ENCODE measurements at places on chromosomes 6 and 20.

GRCh38 chr6:72554761-72555221 lies 67.1 kb upstream of the KCNQ5 start:
- no peak for DNase-seq

DNA sequence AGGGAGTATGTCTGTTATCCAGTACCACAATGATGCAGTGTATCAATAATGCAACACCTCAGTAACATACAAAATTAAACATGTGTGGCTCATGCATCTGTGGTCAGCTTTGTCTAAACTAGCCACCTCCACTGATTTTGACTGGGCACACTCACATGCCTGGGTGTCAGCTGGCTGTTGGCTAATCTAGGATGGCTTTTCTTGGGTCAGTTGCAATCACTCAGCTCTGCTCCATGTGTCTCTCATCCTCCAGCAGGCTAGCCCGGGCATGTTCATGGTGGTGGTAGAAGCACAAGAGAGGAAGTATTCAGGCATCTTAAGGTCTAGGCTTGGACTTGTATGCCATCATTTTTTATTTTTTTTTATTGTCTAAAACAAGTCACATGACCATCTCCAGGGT lies 59.3 kb upstream of the JAG1 start:
- no peak for DNase-seq

GRCh38 chr6:141594874-141595273 lies 537.9 kb upstream of the GJE1 start:
- no peak for DNase-seq

DNA sequence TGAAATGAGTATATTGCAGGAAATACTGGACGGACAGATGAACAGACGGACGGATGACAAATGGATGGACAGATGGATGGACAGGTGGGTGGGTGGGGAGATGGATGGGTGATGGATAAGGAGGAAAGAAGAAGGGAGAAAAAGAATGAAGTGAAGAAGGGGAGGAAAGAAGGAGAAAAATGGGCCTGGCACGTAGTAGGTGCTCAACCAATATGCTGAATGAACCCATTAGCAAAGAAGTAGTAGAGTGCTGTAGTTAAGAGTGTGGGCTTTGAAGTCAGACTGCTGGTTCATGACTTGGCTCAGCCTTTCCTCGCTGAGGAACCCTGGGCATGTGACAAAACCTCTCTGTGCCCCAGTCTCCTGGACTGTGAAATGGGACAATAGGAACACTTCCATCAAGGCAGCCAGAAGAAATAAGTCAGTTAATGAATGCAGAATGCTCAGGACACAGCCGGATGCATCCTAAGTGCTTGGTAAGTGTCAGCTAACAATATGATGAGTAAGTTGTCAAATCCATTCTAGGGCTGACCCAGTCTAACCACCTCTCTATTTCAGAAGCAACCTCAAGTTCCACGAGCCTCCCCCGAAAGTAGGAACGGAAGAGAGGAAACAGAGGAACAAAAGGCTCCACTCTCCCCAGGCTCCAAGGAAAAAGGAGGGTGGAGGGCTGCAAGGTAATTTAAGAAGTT lies 37.9 kb downstream of the PREX1 start:
- no peak for DNase-seq

GRCh38 chr6:89215391-89215790 lies 1.8 kb downstream of the GABRR1 start:
- no peak for DNase-seq

DNA sequence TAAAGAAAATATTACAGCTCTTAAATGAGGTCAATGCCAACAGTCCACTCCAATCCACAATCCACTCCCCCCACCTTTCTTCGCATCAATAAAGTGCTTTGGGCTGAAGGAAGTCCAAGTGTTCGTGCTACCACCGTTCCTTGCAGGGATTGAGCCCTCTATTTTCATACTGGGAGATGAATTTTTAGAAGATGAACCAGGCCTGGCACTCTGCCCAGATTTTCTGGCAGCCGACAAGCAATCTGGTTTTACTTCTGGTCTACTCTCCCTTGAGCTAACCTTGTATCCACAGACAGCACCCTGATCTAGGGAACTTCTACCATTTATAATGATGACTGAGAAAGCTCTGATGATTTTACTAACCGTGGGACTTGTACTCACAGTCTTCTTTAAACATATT lies 72.3 kb downstream of the BTBD9 start:
- no peak for DNase-seq

- DNase-seq, result no peak
Observed at GRCh38 chr6:3232017-3232945, 4.8 kb upstream of the TUBB2B start.

GRCh38 chr20:308427-309038 lies 11.2 kb downstream of the ZCCHC3 start:
- no peak for DNase-seq

- DNase-seq, result no peak
Observed at GRCh38 chr20:61979090-61979489, 86.6 kb downstream of the TAF4 start.

- DNase-seq, result no peak
Observed at GRCh38 chr6:8236956-8237355, 134.6 kb upstream of the EEF1E1 start.

GRCh38 chr20:41854765-41855164 lies 236.6 kb upstream of the CHD6 start:
- DNase-seq, result no peak

GRCh38 chr20:32035426-32035779 lies 16.6 kb upstream of the HCK start:
- DNase-seq, result no peak

GRCh38 chr6:37125774-37126492 lies 44.0 kb upstream of the PIM1 start:
- no peak for DNase-seq

- no peak for DNase-seq
Observed at GRCh38 chr6:75551367-75551952, 50.2 kb upstream of the SENP6 start.

- DNase-seq, result no peak
Observed at GRCh38 chr6:109285366-109285765, 96.9 kb downstream of the CD164 start.

DNA sequence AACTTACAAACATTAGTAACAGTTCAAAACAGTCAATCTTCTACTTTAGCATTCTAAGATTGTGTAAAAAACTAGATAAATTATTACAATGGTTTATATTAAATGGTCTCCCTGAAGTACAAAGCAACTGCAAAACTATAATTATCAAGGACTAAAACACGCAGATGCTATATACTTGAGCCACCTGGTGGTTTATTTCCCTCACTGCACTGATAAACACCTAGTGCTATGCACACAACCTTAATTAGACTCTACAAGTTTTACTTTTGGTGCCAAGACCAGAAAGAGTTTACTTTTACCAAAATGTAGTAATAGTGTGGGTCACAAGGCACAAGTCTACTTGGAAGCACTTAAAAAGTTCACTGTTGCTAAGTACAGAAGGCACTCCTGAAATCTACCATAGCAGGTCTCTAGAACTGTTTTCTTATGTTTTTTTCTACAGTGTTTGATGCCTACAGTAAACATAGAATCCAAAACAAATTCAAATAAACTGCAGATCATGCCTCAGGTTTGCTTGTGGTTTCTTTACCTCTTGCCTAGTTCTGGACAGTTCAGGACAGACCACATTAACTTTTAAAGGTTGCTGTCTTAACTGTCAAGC lies 49.2 kb downstream of the GMDS start:
- DNase-seq, result no peak

GRCh38 chr20:31857861-31858759 lies 12.2 kb downstream of the DUSP15 start:
- no peak for DNase-seq

GRCh38 chr6:104322841-104323240 lies 536.9 kb downstream of the HACE1 start:
- no peak for DNase-seq

DNA sequence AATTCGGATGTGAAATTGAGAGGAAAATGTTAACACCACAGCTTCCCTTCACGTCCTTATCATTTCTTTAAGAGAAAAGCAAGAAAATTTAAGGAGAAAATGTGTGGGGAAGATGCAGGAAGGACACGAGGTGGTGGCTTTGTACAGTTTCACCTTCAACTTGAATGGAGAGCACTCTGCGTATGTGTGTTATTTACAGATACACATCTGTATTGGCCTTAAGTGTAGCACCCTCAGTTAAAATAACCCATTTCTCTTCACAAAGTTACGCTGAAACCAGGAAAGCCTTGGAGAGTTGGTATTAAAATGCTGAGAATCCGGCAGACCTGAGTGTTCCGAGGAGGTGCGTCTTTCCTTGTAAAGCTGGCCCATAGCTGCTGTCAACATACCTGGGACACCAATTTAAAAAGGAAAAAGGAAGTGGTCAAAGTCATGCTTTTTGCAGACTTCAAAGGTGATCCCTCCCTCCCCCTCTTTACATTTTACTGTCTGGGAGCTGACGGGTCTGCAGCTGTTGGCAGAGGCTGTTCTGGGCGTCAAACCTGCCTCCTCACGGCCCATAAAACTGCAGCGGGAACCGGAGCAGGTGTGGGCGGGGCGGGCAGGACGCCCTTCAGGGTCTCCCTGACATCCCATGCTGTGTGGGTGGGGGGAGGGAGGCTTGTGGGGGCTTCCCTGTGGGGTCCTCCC lies 61.3 kb upstream of the TBXT start:
- DNase-seq, result no peak

GRCh38 chr6:11613336-11613735 lies 75.8 kb downstream of the TMEM170B start:
- DNase-seq, result no peak

DNA sequence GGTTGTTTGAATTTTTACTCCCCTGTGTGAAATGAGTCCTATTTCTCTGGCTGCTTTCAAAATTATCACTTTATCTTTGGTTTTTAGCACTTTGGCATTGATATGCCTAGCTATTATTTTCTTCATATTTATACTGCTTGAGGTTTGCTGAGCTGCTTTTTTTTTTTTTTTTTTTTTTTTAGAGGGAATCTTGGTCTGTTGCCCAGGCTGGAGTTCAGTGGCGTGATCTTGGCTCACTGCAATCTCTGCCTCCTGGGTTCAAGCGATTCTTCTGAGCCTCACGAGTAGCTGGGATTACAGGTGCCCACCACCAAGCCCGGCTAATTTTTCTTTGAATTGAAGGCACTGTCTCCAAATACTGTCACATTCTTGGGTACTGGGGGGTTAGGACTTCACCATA lies 40.6 kb downstream of the STXBP5 start:
- DNase-seq, result no peak

DNA sequence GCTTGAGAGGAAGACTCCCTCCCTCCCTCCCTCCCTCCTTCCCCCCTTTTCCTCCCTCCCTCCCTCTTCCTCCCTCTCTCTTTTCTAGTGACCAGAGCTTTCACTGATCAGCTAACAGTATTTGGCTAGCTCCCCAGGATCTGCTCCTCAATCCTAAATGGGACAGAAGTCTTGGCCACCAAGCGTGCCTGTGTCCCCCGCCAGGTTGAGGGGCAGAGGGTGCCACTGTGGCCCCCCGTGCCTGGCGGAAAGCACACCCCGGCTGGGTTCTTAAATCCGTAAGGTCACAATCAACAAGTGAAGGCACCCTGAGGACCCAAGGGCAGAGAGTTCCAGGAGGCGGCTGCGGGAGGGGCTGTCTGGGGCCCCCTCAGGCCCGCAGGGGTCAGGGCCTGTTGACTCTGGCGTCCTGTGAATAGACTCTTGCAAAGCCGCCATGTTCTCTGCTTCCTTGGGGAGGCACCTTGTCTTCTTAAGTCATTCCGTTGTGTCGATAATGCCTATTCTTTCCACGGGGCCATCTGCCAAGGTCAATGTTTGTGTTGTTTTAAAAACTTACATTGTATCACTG lies 38.9 kb upstream of the STX16 start:
- no peak for DNase-seq

DNA sequence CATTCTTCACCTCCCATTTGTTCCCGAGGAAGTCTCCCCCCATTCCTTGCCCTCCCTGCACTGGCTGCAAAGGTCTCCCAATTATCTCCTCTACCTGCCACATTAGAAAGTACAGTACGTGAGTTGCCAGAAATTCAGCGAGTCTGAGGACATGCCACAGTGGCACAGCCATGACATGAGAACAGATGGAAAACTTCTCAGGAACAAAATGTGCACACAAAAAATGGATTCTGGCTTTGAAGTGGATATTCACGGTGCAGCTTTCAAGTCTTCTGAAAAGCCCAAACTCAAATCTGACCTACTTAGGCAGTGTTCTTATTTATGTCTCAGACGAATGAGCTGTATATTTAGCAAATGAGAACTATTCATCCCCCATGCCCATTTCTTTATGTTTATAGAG lies 269.1 kb upstream of the ARID1B start:
- DNase-seq, result no peak

DNA sequence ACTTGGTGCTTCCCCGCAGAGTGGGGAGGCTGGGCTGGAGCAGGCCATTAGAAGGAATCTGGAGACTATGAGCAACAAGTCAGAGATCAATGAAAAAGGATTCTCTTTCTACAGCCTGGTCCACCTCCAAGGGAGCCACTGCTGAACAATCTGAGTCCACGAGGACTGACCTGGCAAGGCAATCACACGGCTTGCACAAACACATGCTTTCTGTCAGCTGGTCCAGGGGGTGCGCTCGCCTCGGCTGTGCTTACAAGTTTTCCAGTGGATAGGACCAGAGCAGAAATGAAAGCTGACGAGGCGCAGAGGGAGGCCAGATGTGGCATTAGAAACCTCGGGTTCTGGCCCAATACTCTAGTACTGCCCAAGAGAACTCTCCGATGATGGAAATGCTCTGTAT lies 18.1 kb downstream of the KCNK5 start:
- DNase-seq, result no peak

DNA sequence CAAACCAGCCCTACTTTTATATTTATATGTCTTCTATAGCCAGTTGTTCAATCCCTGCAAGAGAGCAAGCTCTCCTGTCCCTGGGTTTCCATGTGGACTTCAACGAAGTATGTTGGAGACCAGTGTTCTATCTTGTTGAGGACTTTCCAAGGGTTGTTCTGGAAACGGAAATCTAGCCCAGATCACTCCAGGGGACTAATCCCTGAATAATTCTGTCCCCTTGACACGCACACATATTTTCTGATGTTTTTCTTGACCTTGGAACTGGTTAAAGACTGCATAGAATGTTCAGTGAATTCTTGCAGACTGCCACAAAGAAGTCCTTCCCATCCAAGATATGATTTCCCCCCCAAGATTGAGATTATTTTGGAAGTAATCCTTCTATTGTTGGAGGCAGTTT lies 9.5 kb upstream of the MYLK2 start:
- no peak for DNase-seq

- no peak for DNase-seq
Observed at GRCh38 chr20:19407736-19408135, 195.3 kb downstream of the SLC24A3 start.
